ENCODE measurements at places on chromosomes 2 and 18.
A peak's percentile ranks its signal among the peaks of the same experiment; 100 is the strongest.

DNA sequence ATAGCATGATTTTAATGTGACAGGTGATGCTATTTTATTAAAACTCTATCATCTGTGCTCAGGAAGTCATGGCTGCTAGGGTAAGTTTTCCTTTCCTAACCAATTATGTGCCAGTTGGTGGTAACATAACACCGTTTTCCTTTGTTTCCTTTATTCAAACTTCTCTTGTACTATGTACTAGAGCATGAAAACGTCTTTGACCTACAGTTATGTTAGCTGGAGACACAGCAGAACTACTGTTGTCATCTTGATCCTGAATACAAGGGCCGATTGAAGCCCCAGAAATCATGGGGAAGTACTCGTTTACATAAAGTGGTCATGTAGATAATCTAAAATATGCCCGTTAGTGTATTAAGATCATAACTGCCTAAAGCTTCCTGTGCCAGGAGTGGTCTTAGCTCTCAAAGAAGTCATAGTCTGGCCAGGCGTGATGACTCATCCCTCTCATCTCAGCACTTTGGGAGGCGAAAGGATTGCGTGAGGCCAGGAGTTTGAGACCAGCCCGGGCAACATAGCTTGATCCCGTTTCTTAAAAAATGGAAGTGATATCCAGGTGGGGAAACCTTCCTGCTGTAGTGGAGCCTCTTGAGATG lies 20.5 kb downstream of the NEDD4L start:
- DNase-seq = no peak

GRCh38 chr2:157789933-157790511 lies 86.1 kb downstream of the ACVR1 start:
- no peak for DNase-seq

DNA sequence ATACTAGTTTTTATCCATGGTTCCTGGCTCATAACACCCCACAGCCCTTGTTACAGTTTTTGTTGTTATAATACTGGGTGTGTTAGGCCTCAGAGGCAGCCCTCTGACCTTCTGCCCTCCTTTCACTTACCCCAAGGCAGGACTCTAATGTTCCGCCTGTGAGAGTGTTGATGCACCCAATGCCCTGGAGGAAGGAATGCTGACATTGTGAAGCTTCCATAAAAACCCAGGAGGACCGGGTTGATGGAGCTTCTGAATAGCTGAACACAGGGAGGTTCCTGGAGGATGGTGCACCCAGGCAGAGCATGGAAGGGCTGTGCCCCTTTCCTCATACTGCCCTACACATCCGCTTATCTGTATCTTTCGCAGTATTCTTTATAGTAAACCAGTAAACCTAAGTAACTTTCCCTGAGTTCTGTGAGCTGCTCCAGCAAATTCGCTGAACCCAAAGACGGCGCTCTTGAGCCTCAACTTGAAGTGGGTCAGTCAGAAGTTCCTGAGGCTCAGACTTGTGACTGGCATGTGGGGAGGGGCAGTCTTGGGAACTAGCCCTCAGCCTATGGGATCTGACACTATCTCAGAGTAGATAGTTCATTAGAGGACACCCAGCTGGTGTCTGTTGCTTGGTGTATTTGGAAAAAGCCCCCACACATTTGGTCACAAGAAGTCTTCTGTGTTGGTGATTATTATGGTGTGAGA lies 10.4 kb downstream of the STON1 start:
- DNase-seq = no peak

GRCh38 chr18:58541789-58542425 lies 87.0 kb downstream of the ALPK2 start:
- DNase-seq = no peak

DNA sequence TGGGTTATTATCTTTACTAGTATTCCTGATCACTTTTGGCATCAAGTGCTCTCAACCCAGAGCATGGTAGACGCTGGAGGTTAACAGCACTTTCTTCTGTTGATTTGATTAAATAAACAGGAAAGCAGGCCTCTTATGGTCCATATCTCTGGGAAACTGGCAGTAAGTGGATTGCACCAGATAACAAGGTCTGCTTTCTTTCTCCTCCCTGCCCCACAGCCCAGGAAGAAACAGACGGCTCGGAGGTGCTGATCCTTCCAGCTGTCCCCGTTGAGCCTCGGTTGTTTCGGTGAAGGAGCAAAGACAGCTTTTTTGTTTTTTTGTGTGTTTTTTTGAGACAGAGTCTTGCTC lies 100.8 kb upstream of the KCTD1 start:
- no peak for DNase-seq

DNA sequence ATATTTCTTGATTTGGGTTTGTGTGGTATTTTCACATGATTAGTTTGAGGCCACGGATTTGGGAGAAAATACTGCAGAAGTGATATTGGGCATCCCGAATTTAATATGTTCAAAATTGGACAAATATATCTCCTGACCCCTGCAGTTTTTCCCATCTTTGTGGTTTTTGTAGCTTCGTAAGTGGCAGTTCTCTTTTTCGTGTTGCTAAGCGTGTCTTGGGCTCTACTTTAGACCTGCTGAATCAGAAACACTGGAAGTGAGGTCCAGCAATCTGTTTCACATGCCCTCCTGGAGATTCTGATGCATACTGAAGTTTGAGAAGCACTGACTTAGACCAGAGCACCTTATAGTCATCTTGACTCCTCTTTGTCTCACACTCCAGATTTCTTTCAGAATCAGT lies 98.3 kb downstream of the EPB41L5 start:
- DNase-seq = no peak

GRCh38 chr2:5285872-5286769 lies 406.1 kb upstream of the SOX11 start:
- DNase-seq = no peak

GRCh38 chr2:63055226-63056106 lies 4.8 kb downstream of the OTX1 start:
- DNase-seq = no peak

DNA sequence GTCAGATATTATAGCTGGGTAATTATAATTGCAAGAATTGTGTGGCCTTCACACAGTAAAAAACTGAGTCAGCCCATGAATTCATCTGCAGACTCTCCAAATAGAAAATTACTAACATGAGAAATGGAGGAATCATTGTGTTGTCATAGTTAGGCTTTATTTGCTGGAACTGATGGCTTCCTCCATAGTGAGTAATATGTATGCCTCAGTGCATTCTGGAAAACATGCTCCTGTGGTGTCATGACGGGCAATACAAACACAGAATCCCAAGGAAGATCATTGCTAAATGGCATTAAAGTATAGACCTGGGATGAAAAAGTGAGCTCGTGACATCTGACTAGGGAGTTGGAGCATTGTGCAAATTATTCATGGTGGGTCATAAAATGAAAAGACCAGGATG lies 23.6 kb upstream of the NMS start:
- DNase-seq = no peak

DNA sequence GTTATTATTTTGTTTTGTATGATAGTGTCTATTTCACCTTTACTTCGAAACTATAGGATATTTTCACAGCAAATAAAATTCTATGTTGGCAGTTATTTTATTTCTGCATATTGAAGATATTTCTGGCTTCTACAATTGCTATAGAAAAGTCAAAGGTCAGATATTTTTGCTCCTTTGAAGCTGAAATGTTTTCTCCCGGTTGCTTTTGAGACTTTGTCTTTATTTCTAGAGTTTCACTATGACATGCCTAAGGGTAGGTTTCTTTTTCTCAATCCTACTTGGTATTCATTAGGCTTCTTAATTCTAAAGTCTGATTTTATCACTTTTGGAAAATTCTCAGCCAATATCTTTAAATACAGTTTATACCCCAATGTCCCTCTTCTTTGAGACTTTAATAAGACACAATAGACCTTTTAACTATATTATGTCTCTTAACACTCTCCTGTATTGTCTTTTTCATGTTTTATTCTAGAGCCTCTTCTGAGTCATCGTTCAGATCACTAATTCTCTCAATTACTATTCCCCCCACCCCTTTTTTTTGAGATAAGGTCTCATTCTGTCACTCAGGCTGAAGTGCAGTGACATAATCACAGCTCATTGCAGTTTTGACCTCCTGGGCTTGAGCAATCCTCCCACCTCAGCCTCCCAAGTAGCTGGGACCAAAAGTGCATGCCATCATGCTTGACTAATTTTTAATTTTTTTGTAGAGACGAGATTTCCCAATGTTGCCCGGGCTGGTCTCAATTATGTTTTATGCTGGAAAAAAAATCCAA lies 50.5 kb downstream of the USP37 start:
- DNase-seq = no peak

DNA sequence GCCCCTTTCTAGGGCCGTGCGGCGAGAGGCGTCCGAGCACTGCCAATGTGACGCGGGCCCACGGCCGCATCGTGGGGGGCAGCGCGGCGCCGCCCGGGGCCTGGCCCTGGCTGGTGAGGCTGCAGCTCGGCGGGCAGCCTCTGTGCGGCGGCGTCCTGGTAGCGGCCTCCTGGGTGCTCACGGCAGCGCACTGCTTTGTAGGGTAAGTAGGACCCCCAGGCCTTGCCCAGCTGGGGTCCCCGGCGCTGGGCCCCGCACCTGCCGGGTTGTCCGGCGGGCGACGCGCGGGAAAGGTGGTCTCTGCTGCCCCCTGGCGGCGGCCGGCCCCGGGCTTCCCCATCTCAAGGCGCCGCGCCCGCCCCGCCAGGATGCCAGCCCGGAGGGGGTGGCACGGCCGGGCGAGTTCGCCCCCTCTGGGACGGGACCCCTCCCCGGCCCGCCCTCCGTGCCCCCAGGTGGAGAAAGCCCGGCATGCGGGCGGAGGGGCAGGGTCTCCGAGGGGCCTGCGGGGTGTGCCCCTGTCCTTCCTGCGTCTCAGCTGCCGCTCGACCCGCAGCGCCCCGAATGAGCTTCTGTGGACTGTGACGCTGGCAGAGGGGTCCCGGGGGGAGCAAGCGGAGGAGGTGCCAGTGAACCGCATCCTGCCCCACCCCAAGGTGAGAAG lies 1.9 kb downstream of the PRSS56 start:
- no peak for DNase-seq

DNA sequence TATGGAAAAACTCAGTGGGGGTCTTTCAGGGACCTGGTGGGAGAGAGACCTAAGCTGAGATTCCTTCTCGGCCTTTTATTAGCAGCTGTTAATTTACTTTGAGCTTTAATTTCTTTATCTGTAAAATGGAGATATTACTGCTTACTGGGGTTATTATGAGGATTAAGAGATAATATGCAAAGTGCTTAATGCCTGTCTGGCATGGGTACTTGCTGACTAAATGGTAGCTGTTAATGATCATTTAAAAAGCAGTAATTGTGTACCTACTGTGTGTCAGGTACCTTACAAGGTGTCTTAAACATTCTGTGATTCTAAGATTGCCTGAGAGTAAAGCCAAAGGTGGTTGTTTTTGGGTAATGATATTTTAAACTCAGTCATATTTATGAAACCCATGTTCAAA lies 2.6 kb downstream of the ITGA6 start:
- no peak for DNase-seq

GRCh38 chr2:196952936-196953335 lies 26.4 kb upstream of the PGAP1 start:
- no peak for DNase-seq

GRCh38 chr2:221771297-221771696 lies 199.2 kb upstream of the EPHA4 start:
- DNase-seq = no peak

DNA sequence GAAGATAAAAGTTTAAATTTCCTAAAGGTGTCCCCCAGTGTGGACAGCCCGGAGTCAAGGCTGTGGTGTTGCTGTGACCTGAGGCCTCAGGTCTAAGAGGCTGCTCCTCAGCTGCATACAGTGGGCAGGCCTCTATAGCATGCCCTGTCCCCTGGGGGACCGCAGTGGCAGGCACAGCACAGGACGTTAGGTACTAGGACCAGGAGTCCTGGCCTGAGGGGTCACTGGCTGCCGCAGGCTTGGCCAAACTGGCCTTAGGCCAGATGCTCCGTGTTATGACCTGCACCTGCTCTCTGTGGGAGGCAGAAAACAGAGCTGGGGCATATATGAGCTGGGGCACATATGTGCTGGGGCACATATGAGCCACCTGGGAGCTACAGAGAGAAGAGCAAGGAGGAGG lies 21.2 kb upstream of the MAL start:
- DNase-seq = no peak

DNA sequence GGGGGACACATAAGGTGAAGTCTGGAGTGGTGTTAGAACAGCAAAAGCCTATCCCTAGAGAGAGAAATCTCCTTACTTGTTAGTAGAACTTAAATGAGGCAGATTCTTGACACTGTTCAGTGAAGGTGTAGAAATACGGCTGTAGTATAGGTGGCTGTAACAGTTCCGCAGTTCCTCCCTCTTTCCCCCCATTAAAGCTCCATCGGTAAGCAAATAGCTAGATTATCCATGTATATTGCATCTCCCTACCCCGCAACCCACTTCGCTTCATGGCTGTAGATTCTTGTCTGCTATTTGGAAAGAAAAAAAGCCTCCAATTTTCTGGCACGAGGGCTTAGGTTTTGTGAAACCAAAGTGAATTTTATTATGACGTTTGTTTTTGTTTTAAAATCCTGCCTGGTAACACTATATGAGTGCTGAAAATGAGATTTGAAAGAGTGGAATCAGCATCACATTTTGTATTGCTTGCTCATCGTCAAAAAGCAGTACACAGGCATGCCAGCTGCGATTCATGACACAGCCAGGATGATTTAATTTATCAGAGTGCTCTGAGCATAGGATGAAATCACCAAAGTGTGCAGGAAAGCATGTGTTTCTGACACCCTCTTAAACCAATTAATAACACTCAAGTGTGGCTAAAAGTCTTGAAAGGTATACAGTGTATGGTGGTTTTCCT lies 1.4 kb downstream of the FAM171B start:
- DNase-seq = peak; percentile 54

DNA sequence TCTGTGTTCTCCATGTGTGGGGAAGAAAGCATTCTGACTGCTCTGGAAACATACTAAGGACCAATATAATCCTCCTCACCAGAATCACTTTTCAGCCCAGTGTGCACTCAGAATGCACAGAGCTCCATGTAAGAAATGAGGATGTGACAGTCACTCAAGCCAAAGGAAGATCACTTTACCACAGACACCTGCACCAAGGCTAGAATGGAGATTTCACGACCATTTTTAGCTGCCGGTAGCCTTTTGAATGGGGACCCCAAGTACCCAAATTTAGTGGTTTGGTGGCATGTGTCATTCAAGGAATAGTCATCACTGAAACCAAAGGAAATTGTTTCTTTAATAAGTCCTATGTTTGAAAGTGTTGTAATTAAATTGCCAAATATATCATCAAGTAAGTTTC lies 613.2 kb upstream of the ACVR2A start:
- DNase-seq = no peak

- no peak for DNase-seq
These were observed 238.6 kb upstream of the CYP26B1 start for GRCh38 chr2:72386288-72386687.

DNA sequence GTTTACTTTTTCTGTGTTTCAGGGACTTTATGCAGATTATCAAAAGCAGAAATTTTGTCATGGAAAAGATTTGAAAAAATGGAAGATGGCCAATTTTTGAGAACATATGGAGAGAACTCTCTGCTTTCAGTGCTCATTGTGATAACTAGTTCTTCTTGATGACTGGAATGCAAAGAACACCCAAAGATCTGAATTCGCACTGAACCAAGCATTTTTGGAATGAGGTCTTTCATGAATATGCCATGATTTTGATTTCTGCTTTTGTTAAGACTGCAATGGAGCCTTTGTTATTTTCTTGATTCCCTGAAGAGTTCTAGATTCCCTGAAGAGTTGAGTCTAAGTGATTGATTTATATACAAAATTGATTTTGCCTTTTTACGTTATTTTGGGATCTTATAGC lies 124.1 kb downstream of the FMNL2 start:
- DNase-seq = no peak

GRCh38 chr2:139964721-139965440 lies 1184.7 kb upstream of the NXPH2 start:
- DNase-seq = no peak

- no peak for DNase-seq
These were observed 317.2 kb upstream of the CDH2 start for GRCh38 chr18:28494151-28494550.

GRCh38 chr2:233091595-233092375 lies 31.6 kb downstream of the INPP5D start:
- no peak for DNase-seq
